CD4-positive, alpha-beta T cell treated with Interleukin-4 for 4 hours (primary cell): ENCODE measurements at places on chromosomes 13 and 19.
A peak's percentile ranks its signal among the peaks of the same experiment; 100 is the strongest.

- no peak for DNase-seq
Measured at GRCh38 chr13:34747507-34747906, 194.6 kb upstream of the NBEA start.

DNA sequence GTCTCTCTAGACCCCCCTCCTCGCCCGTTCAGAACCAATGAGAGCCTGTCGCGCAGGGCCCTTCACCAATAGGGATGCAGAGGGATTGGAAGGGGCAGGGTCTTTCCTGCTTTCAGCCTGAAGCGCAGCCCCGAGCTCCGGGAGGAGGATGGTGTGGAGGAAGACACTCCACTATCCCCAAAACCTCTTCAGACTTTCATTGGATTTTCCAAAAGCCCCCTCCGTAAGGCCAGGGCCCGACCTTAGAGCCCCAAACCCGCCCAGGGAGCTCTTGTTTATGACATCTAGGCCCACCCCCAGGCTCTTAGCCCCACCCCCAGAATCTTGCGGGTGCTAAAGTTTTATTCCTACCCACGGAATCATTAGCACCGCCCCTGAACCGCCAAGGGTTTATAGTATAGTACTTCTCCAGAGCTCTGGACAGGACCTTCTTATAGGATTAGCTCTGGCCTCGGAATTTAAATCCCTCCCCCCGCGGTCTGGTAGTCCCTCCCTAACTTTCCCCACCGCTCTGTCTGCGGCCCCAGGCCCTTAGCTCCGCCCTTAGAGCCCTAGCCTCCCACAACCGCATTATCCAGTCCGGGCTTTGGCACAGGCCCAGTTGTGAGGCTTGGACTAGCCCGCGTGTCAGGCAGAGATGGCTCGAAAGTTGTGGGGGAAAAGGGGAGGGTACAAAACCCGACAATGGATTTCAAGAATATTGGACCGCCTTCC, 6.6 kb upstream of the EML2 start:
- peak; percentile 86 for DNase-seq

DNA sequence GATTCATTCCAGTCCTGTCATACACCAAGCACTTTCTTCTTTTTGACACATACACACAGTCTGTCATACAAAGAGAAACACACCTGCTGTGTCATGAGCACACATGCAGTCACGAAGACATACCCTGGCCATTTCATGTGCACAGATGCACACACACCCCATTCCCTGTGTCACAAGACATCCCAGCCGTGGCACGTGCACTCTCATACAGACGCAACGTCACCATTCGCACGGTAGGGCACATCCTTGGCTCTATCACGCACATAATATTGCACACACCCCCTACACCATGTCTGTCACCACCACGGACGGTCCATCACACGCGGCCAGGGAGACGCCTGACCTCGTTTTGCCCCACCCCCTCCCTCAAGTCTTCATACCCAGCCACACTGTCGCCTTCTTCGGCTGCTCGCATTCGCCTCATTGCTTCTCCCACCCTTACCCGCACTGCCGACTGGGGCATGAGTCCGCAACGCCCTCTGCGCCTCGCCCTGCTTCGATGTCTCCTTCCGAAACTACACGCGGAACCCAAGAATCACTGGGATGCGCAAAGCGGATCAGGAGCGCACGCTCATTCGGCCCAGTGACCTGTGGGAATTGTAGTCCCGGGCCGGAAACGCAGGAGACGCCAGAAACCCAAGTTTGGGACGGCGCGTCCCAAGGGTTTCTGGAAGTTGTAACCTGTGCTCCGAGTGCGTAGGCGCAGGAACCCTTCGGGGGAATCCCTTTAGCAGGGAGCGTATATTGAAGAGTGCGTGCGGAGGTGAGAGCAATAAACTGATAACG, 6.8 kb upstream of the ZNF283 start:
- DNase-seq, result peak; percentile 6

GRCh38 chr13:26459276-26460131, 98.0 kb upstream of the WASF3 start:
- no peak for DNase-seq

DNA sequence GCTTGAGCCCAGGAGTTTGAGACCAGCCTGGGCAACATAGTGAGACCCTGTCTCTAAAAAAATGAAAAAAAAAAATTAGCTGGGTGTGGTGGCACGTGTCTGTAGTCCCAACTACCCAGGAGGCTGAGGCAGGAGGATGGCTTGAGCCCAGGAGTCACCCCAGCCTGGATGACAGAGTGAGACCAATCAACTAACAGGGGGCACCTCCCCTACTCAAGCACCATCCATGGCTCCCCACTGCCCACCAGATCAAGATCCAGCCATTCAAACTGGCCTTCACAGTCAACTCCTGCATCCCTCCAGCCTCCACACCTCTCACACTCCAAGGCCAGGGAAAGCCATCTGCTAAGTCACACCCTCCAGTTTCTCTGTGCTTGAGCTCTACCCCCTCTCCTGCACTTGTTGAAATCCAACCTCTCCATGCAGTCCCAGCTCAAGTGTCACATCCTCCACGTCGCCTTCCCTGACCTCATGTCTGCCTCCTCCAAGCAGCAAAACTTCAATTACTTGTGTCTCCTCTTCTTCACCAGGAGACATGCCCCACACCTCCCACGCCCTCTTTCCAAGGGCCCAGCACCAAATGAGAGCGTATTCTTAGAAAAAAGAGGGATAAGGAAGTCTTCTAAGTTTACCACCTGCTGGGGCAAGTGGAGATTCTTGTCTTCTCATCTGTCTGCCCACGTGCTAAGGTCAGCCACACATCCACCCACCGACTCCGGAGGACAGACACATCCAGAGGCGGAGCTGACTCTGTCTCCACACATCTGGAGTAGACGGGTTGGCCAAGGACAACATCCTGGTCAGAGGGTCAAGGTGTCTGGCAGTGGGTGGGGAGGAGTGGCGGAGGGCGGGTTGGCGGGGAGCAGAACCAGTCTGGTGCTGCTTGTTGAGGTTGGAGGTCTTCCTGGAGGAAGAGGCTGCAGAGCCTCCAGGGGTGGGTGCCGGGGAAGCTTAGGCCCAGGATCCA, 974 bp upstream of the CYP4F22 start:
- DNase-seq, result no peak

- DNase-seq, result no peak
Measured at GRCh38 chr19:48533770-48534169, 18.2 kb upstream of the SULT2B1 start.

DNA sequence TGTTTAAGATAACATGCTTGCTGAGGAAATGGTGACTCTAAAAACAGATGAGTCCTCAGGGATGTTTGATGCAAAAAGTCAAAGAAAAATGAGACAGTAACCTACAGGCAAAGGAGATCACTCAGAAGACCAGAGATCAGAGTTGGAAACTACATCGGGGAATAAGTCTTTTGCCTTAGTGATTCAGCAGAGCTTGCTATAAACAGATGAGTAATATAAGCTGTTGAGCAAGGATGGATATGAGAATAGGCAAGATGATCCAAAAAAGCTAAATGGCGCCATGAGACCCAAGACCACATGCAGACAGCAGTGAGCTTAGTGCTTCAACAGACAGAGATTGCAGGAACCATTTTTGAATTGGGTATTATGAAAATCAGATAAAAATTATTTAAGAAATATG, 168.6 kb downstream of the POSTN start:
- no peak for DNase-seq

DNA sequence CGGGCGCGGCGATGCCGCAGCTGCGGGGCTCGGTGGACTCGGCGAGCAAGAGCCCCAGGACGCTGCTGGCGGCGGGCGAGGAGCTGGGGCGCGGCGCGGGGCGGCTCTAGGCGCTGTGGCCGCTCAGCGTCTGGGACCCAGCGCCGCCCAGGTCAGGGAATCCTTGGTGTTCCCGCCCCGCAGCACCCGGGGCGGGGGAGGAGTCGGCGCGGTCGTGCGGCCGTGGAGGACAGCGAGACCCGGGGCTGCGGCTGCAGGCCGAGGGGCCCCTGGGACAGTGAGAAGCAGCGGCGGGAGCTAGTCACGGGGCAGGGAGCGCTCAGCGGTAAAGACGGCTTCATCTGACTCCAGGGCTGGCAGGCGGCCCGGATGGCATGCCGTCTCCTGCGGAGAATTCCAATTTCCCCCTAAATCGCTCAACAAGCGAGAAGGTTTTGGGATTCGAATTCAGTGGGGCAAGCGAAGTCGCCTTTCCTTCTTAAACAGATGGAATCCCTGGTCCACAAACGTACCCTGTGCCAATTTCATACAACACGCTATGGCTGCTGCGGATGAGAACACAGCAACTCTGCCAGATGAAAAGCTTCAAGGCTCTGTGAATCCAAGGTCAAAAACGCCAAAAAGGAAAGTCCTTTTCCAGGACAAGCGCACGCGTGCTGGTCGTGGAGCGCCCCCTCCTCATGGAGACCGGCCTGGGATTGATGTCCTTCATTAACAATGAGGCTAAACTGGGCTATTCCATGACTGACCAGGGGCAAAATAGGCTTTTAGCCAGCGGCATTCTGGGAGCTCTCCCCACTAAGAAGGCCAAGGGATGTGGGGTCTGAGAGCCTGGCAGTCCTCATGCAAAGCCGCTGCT, 4.2 kb upstream of the ZSCAN4 start:
- DNase-seq, result no peak

DNA sequence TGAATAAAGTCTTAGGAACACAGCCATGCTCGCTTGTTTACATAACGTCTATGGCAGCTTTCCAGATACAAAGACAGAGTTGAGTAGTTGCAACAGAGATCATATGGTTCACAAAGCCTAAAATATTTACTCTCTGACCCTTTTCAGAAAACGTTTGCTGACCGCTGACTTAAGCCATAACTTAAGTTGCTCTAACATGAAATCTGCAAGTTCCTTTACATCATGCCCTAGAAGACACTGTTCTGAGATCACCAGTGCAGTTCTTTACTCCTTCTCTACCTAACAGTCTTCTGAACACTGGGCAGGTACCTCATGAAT, 166.4 kb downstream of the DCLK1 start:
- DNase-seq, result no peak

DNA sequence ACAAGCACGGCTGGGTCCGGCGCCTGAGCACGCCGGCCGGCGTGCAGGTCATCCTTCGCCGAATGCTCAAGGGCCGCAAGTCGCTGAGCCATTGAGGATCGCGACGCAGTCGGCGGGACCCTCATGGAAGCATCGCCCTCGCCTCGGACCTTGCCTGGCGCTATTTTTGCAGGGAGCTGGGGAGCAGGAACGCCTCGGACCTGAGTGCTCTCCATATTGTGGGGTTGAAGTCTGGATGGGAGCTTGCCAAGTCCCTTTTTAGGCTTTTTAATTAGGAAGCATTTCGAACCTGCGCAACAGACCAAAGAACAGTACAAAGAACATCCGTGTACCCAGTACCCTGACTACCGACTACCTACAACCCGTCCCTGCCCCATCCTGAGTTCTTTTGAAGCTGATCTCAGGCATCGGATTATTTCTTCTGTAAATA, 628 bp downstream of the MRPL34 start:
- no peak for DNase-seq

GRCh38 chr13:88800505-88800904, 1129.3 kb downstream of the SLITRK5 start:
- DNase-seq, result no peak

GRCh38 chr19:11541238-11541637, 2.6 kb downstream of the CNN1 start:
- DNase-seq, result no peak

DNA sequence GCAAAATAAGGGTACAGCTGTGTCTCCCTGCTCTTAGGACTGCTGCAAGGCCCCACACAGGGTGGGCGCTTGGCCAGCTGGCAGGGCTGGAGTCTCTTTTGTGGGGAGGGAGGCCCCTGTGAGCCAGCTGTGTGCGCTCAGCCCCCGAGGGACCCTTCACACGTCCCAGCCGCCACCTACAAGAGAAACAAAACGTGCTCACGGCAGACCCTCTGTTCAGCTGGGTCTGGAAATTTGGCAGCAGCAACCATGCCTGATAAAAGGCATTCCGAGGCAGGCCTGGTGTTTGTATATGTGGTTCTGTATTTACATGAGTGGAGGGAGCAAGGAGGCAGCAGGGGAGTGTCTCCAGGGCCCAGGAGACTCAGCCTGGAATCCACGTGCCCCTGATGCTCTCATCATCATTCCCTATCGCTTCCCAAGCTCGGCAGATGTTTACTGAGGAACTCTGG, 49.7 kb downstream of the CRTC1 start:
- no peak for DNase-seq

- DNase-seq, result no peak
Measured at GRCh38 chr13:73262862-73263627, 204.2 kb downstream of the KLF5 start.

DNA sequence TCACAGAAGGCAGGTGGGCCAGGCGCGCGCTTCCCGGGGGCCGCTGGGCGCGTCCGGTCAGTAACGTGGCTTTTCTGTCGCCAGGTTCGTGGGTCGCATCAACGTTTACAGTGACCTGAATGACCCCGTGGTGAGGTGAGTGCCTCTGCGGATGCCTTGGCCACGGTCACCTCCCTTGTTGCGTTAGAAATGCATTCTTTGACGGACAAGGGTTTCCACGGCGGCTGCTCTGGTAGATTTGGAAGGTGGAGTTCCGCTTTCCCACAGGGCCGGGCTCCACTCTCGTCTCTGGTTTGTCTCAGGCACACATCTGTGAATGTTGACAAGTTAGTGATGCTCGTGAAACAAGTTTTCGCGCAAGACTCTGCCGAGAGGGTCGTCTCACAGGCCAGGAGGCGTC, 130.0 kb downstream of the ATP11A start:
- DNase-seq, result no peak

GRCh38 chr13:102020611-102021216, 381.1 kb downstream of the FGF14 start:
- no peak for DNase-seq

DNA sequence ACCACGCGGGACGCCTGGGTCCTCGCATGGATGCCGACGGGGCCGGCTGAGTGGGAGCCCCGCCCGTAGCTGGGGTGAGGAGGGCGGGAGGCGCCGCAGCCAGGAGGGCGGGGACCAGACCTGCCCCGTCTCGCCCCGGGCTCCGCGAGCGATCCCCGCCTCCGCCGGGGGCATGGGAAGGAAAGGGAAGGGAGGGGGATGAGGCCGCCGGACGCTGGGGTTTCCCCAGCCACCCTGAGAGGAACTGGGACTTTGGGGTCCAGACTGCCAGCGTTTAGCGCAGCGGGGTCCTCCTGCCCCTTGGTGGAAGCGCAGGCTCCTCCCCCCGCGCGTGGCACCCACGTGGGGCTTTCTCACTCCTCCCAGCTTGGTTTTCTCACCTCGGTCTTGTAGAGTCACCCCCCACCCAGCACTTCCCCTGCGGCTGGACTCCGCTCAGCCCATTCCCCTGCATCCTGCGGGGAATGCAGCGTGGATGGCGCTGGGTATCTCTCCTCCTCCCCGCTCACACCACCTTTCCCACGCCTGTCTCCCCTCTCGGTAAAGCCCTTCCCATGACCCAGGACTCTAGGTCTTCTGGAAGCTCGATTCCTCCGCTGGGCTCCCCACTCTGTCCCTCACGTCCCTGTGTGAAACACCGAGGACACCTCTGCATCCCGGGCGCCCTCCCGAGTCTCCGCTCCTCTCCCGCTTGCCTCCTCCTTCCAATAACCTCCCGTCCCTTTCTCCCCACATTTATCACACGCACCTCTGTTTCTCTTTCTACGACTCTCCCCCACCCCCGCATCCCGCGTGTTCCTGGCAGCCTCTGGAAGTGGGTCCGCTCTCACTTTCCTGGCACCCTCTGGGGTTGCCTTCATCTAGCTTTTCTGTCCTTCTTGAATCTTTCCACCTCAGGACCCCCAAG, 2.1 kb downstream of the TGFB1 start:
- DNase-seq, result peak; percentile 89

- no peak for DNase-seq
Measured at GRCh38 chr19:16890461-16891184, 1.8 kb downstream of the F2RL3 start.

GRCh38 chr19:6999933-7000332, 21.3 kb downstream of the MBD3L2B start:
- no peak for DNase-seq

GRCh38 chr13:24050292-24050711, 110.2 kb upstream of the SPATA13 start:
- no peak for DNase-seq
